NCI-H69 (cell line): ENCODE measurements at places on chromosomes 1 and 21.
A peak's percentile ranks its signal among the peaks of the same experiment; 100 is the strongest.

- DNase-seq: peak; percentile 94
Measured at GRCh38 chr1:208781391-208782045, 537.3 kb upstream of the PLXNA2 start.

DNA sequence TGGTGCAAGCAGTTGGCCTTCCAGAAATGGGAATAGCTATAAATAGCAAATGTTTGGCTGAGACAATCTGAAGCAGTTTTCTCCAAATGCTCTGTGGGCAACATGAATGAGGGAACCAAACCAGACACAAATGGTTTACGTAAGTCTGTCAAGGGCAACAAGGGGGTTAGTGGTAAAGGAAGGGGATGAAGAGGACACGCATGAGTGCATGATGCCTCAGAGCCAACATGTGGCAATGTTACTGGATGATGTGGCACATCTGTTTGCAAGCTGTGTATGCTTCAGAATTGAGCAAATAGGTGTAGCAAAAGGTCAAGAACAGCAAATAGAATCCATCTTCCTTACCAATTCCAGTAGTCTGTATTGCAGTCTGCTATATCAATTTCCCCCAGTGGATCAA lies 76.3 kb upstream of the LMO4 start:
- no peak for DNase-seq

- no peak for DNase-seq
Measured at GRCh38 chr1:172972258-172972657, 78.5 kb downstream of the TNFSF18 start.

DNA sequence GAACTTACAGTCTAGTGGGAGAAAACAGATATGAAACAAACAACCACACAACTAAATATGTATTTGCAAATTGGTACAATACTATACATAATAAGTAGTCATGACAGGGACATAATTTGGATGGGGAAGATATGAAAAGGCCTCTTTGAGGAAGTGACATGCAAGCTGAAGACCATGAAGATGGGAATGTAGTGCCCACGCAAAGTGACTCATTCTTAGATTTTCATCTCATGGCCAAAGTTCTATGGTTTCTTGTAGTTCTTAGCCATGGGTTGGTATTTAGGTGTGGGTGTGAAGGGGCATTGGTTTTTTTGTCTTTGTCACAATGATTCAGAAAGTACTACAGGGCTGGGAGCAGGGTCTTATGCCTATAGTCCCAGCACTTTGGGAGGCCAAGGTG lies 105.4 kb upstream of the FAM78B start:
- DNase-seq: no peak

DNA sequence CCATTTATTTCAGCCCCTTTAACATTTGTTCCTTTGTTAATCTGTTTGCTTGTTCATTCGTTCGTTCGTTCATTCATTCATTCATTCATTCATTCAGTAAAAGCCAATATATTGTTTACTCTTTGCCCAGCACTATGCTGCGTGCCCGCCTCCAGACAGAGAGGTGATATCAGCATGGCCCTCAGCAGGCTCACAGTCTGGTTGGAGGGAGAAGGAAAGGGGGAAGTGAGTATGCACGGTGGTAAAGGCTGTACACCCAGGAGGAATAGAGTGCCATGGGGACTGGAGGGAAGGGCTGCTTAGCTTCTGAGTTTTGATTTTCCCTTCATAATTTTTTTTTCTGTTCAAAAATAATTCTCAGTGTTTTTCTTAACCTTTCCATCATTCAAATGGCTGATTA lies 144.7 kb downstream of the NOS1AP start:
- peak; percentile 19 for DNase-seq

GRCh38 chr1:159141584-159142390 lies 29.6 kb upstream of the CADM3 start:
- DNase-seq: peak; percentile 42

- peak; percentile 96 for DNase-seq
Measured at GRCh38 chr1:234309598-234310459, 63.4 kb upstream of the COA6 start.

GRCh38 chr21:41397471-41397891 lies 28.6 kb upstream of the MX1 start:
- no peak for DNase-seq

GRCh38 chr1:183989078-183989577 lies 48.4 kb downstream of the COLGALT2 start:
- DNase-seq: peak; percentile 49

GRCh38 chr21:31509194-31510017 lies 150.1 kb upstream of the SOD1 start:
- peak; percentile 97 for DNase-seq
